Hematopoietic multipotent progenitor cell (in vitro differentiated cells): ENCODE measurements at places on chromosomes 12 and 14. TPM values are rescaled to one million over a fixed set of nuclear protein-coding genes. Genes with fewer than 3 reads are reported as not detected.
A peak's percentile ranks its signal among the peaks of the same experiment; 100 is the strongest.

RNU4-1 gene
- total RNA-seq: under 0.01 TPM

PSME2 gene
- total RNA-seq: 38.0 TPM

CPM gene
- total RNA-seq: 0.27 TPM

SLCO1B1 gene
- not detected for total RNA-seq

SIX6 gene
- not detected for total RNA-seq

CFAP73 gene
- not detected for total RNA-seq

HOXC10 gene
- total RNA-seq: not detected

SDR9C7 gene
- total RNA-seq: not detected

CLECL1 gene
- total RNA-seq: 0.27 TPM

NAA25 gene
- total RNA-seq: 9.7 TPM

DNA sequence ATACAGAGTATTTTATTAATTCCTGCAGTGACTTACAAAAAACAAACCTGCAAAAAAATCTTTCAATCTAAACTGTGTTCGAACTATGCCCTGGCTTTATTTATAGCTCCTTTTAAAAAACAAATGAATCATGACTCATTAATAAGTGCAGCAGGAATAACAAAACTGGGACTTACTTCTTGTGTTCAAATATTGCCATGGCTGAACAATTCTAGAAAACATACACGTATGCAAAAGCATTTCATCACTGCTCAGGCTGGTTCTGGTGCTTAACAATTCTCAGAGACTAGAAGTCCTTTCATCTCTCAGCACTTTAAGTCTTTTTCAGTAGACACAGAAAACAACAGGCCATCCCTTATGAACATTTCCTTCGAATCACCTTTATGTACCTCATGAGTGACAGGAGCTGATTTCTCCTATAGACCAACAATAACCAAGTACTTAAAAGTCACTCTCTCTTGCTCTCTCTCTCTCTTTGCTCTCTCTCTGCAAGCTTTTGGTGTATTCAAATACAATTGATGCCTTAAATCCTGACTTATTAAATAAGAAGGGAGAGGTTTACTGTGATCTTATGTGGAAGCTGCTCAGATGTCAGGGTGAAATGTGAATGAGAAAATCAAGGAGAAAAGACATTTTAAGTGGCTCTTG, 268.8 kb downstream of the TTC8 start:
- no peak for DNase-seq

GRCh38 chr14:28756884-28757570, 9.6 kb upstream of the FOXG1 start:
- DNase-seq: no peak

DNA sequence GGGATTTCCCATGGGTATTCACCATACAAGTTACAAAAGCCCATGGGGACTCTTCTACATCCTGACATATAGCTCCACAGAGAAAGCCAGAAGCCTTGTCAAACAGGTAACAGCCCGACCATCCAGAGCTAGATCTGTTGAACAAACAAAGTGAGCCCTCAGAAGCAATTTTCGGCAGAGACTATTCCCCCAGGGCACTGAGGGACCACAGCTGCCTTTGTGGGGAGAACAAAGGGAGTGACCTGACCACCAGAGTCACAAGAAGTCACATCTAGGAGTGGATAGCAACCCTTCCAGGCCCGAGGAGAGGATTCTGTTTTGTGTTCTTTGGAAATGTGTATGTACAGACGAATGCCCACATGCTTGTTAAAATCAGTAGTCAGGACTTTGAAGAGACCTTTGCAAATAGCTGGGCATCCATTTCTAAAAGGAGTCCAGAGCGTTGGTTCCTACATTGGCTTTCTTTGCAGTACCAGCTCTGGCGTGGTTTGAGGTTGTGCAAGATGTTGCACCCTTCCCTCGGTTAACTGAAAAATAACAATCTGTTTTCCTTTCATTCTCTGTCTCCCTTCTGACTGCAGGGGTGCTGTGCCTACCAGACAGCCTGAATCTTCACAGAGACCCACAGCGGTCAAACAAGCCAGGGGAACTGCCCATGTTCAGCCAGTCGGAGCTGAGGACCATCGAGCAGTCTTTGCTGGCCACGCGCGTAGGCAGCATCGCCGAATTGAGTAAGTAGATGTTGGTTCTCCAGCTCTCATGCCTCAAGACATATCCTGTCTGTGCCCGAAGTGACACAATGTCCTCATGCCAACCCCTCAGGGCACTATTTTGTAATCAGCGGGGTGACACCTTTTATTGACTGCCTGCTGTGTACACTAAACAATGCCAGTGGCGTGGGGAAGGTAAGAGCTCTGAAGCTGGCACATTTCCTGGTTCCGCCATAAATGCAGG, 165.4 kb upstream of the PWP1 start:
- no peak for DNase-seq

- DNase-seq: no peak
Observed at GRCh38 chr14:100017553-100017952, 47.7 kb upstream of the EVL start.

DNA sequence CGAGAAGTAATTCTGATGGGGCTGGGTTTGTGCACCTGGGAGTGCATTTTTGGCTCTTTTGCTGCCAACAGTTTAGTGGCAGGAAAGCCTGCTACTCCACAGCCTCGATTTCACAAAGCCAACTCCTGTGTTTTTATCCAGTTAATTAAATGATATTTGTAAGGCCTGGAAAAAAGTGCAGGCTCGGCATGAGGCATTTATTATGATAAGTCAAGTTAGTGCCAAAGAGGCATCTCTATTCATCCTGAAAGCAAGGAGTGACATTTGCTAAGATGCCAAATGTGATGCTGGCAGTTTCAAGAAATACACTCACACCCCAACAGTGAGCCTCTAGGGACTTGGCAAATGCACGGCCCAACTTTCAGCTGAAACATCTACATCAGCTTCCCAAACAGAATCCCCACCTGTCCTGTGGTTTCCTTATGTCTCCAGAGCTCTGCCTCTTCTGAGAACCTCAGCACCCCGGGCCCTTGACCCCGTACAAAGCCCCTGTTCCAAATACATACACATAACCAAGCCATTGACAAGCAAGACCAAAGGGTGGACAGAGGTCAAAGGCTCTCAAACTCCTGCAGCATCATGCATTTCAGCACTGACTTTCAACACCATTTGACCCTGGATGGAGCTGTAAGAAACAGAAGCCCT, 955.1 kb upstream of the TMEM132C start:
- no peak for DNase-seq

DNA sequence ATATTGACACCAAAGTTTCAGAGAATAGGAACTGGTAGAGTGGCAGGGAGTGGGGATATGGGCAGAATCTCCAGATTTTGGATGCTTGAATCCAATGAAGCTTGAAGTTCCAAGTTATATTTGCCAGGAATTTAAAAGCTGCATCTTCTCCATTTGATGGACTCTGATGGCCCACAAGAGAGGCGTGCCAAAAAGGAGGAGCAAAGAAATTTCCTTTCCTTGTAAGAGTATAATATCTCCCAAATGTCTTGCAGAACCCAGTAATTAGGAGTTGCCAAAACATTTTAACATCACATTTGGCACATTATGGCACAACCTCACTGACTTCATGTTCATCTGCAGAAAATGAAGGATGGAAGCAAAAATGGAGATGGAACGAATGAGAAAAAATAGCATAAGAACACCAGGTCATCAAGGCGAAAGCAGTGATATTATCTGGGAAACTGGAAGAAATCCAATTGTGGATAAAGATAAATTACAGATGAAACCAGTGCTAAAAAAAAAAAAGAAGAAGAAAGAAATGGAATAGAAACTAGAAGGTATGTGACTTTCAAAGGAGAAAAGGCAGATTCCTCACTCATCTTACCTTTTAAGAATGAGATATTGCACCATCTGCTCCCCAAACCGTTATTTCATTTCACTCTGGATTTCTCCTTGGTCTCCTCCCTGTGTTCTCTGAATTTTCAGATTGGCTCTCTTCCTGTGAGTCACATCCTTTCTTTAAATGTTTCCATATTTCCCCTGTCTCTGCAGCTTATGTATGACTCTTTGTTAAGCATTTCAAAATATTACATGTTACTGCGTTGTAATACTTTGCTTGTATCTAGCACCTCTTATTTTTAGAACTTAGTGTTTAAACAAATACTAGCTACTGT, 13.5 kb upstream of the FLRT2 start:
- DNase-seq: no peak

DNA sequence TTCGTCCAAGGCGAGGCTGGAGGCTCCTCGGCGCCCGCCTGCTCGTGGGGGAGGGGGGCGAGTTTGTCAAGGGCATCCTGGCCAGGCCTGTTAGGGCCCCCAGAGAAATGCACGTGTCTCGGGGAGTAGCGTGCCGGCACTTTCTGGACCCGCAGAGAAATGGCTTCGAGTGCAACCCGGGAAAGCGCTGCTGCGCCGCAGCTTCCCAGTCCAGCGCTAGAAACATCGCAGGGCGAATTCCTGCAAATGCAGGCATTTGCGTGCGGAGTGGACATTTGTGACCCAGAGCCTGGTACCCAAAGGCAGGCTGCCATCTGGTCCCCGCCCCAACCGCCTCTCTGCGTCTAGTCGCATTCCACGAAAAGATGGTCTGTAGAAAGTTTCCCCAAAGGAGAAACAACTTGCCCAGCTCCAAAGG, 756 bp downstream of the LGR5 start:
- DNase-seq: no peak

GRCh38 chr14:37369425-37369824, 171.7 kb downstream of the MIPOL1 start:
- no peak for DNase-seq

- peak; percentile 12 for DNase-seq
Observed at GRCh38 chr14:72023128-72024042, 91.2 kb downstream of the RGS6 start.

GRCh38 chr14:23095196-23096108, at the start of gene C14orf119:
C14orf119 (plus strand) TSS chr14:23095505; CDS start chr14:23097659, 2,154 bp downstream.
- peak; percentile 99 for DNase-seq

GRCh38 chr14:61421212-61421923, 100.0 kb downstream of the PRKCH start:
- no peak for DNase-seq

GRCh38 chr14:96662116-96662970, 134.8 kb upstream of the VRK1 start:
- DNase-seq: no peak

- no peak for DNase-seq
Observed at GRCh38 chr14:64038841-64039542, 186.2 kb downstream of the SYNE2 start.
